ENCODE measurements at places on chromosomes 4 and X.

GRCh38 chrX:1614927-1615326 is at the start of gene ASMT:
TSS of gene ASMT (plus strand) at chrX:1615059. CDS start at chrX:1615200, 141 bp downstream.
- DNase-seq: no peak

DNA sequence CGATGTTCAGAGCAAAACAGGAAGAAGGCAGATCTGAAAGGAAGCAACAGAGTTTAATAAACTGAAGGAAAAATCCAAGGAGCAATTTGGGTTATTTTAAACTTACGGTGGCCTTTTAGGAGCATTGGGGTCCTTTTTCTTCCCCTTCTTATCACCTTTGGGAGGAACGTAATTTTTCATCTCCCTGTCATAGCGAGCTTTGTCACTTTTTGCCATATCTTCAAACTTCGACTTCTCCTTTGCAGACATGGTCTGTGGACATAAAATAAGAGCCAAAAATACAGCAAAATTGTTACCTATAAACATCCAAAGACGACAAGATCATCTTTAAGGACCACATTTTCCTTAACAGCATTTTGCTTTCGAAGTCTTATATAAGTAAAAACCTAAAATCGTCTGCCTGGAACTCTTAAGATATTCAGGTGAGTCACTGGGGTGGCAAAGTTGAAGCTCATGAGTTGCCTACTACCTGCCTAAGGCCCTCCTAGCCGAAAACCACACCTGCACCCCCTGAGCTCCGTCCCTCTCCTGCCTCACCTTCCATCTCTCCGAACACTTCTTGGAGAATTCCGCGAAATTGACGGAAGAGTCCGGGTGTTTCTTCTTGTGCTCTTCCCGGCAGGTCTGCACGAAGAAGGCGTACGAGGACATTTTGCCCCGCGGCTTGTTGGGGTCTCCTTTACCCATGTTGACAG is 1.0 kb downstream of the HMGB2 start:
- no peak for DNase-seq

DNA sequence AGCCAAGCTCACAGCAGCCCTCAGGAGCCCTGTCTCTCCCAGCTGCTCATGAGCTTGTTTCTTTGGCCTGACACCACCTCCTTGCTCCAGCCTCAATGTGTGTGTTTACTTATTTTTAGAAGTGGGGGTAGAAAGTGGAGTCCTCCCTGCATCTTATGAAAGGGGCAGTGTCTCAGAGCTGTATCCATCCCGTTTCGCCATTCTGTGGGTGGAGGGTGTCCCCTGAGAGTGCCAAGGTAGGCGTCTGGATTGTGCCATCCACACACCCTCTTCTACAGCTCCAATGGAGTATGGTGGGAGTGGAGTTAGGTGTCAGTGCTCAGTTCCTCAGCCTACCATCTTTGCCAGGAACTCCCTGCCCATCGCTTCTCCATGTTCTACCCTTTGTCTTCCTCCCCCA is 8.3 kb downstream of the SPON2 start:
- DNase-seq: no peak

DNA sequence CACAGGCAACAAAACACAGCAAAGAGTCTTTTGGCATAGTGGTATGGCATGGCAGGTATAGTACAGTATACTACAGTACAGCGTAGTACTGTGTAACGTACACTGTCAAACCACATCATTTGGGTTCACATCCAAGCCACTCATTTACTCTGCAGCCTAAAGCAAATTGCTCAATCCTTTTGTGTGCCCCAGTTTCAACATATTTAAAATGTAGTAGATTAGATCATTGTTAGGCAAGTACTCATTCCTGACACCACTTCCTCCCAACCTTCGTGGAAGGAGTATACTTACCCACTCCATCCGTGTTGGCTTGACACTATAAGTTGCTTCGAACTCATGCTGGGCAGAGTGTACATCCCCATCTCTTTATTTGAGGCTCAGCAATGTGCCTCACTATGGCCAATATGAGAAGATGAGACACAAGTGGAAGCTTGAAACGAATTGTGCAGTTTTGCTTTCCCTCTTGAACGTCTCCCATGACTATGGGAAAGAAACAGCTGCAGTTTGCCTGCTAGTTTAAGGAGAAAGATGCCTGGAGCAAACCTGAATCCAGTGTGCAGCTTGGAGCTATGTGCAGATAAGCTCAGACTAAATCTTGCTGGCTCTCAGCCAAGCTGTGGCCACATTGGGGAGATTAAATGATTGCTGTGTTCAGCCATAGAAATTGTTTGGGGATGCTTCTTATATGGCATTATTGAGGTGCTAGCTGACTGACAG is 85.7 kb upstream of the TBL1X start:
- no peak for DNase-seq

DNA sequence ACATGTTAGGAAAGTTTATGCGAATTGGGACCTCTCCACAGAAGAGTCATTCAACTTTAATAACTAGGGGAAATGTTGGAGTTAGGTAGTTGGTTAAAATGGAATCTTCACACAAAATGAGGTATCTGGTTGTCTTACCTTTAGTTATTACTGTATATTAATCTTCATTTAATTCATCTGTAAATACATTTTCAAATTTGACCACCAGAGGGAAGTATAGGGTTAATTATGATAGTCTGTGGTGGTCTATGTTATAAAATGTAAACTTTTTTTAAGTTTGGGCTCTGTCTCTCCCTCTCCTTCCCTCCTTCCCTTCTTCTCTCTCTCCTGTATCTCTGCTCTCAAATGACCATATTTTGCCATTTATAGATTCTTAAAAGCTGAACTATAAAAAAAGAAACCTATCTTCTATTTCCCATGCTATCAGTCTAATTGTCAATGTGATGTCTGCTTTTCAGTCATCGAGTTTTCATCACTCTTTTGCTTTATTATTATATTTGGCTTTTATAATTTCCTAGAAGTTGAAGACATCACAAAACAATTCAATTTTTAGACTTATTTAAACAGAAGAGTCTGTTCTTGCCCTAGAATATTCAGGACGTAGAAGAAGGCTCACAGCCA is 49.8 kb downstream of the TMEM144 start:
- DNase-seq: no peak

DNA sequence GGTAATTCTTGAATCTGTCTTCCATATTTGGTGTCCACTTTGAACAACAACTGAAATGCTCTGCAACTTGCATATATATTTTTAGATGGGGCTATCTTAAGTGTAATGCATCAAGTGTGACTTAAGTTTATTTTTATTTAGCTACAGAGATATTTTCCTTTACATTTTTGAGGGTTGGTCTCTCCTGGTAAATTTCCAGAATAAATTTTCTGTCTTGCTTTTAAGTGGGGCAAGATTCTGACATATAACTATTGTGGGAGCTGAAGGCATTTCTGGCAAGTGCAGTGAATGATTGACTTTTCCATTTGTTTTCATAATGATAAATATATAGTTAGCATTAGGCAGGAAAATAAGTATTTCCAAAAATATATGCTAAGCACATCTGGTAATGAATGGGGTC is 18.8 kb downstream of the UNC5C start:
- DNase-seq: no peak

DNA sequence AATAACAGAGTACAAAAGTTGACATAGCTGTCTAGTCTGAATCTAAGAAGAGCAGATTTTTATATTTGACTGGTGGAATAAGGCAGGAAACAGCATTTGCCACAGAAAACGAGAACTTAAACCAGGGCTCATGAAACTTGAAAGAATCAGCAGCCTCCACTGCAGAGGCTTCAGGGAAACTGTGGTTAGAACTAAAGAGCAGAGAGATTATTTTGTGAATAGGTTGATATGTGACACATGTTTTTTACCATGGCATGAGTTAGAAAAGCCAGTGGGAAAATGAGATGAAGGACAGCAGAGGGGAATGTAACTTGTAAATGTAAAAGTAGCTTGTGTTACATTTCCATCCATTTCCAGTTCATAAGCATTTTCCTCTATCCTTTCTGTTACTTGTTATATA is 63.7 kb upstream of the CAMK2D start:
- no peak for DNase-seq

Measured in stimulated activated CD8-positive, alpha-beta memory T cell treated with anti-CD3 and anti-CD28 coated beads, Interleukin-7, amount 100 ng/mL, for 4 hours (primary cell).